NCI-H1092 treated with DMSO at 0.1 percent for 48 hours (cell line): ENCODE measurements at places on chromosomes 11 and 22.

GRCh38 chr11:59551659-59552521, 40.6 kb downstream of the OR4D9 start:
- no peak for DNase-seq

DNA sequence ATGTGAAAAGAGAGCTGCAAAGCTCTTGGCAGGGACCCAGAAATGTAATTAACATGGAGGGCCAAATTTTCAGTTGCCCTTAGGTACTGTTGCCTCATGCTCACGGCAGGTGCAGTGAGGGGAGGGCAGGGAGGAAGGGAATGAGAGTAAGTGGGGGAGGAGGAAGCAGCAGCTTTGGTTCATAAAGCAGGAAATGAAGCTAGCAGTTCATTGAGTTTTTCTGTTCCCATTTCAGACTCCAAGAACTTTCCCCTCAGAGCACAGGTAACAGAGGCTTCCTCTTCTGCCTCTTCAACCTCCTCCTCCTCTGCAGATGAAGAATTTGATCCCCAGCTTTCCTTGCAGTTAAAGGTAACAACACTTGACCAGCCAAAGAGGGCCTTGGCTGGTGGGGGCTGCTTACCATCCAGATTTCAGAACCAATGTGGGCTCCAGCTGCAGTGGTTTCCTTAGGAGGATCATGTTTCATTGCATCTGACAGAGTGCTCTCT, 57.9 kb upstream of the PARVA start:
- DNase-seq = peak; percentile 99

- DNase-seq = no peak
These were observed 225.7 kb downstream of the CTTN start for GRCh38 chr11:70623906-70624597.

DNA sequence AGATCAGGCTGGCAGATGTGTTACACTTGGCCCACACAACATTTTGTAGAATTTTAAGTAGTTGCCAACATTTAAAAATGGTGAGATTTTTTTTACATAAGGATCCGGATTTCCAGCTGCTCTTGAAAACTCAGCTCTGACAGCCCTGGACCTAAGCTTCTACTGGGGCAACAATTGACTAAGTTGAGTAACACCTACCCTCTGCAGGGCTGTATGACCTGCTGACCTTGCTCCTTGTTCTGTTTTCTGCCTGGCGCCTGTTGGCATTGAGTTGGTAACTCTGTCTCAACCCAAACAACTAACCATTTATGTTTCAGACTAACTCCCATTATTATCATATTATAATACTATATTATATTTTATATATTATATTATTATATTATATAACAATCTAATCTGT, 21.1 kb upstream of the LRRC55 start:
- no peak for DNase-seq

DNA sequence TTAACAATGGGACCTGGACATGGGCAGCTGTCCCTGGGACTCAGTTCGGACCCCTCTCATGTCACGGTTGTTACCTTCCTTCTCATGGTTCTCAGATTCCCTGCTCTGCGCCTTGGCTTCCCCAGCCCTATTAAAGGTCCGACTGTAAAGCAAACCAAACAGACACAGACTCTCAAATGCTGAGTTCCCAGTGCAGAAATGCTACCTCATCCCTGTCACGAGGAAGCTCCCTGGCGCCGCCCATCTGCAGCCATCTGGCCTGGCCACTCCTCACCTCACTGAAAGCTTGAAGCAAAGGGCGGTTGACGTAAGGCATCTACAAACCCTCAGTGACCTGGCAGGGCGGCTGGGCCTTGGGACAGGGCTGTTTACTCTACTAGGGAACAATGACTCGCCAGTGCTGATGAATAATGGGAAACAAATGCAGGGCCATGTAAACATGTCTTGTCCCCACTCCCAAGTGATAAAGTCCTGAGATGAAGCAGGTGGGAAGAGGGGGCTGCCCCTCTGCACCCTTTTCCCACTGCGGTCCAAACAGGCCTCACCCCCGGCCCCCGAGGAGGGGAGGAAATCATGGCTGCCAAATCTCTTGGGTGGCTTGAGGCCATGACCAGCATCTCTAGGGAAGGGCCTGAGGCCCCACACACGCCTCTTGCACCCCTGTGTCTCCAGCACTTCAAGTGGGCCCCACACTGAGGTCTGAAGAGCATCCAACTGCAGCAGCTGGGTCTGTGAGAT, 49.3 kb downstream of the SCUBE1 start:
- DNase-seq = no peak

DNA sequence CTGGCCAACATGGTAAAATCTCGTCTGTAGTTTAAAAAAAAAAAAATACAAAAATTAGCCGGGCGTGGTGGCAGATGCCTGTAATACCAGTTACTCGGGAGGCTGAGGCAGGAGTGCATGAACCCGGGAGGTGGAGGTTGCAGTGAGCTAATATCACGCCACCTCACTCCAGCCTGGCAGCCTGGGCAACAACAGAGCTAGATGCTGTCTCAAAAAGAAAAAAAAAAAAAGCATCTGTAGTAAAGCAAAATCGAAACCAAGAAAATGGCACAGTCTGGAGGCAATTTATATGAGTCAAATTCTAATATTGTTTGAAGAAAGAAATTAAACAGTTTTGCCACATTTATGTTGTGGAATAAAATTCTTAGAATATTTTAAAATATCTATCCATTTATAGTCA, 365.0 kb upstream of the CHORDC1 start:
- no peak for DNase-seq

GRCh38 chr11:119218141-119218878, 12.2 kb downstream of the CBL start:
- DNase-seq = no peak

GRCh38 chr22:37661160-37661924, 2.8 kb downstream of the PDXP start:
- peak; percentile 43 for DNase-seq

DNA sequence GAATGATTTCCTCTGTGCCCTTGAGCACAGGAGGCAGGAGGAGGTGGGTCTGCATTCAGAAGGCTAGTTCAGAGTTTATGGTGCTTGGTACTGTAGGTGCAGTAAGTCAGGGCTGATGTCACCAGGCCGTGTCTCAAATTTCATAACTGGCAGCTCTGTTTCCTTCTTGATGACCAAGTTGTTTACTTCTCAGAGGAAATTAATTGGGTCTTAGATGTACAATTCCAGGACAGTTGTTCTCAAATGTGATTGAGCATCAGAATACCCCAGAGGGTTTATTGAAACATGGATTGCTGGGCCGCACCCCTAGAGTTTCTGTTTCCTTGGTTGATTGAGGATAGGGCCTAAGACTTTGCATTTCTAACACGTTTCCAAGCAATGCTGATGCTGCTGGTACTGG, 6.2 kb downstream of the AMOTL1 start:
- DNase-seq = no peak
